Tibial artery (tissue), 4 donors: ENCODE measurements at places on chromosomes 7 and 10.

GRCh38 chr10:88541116-88541626 is 41.9 kb downstream of the RNLS start:
- no peak overlapping the region for H3K4me3 ChIP-seq
- H3K36me3 ChIP-seq = no peaks in the 10 kb centered on the region
- no peaks in the 10 kb centered on the region for H3K27me3 ChIP-seq
- DNase-seq = no peak
- peaks cover 16% of the 10 kb centered on the region for H3K4me1 ChIP-seq

- no peak overlapping the region for H3K4me3 ChIP-seq
- no peak for DNase-seq
- no peaks in the 10 kb centered on the region for H3K27me3 ChIP-seq
- H3K36me3 ChIP-seq = no peaks in the 10 kb centered on the region
Observed at GRCh38 chr10:83941189-83941588, 198.1 kb upstream of the GHITM start.

GRCh38 chr10:97590748-97591495 is 1.4 kb downstream of the C10orf62 start:
- peaks cover 23% of the 10 kb centered on the region for H3K4me1 ChIP-seq
- no peak overlapping the region for H3K27ac ChIP-seq
- no peaks in the 10 kb centered on the region for H3K36me3 ChIP-seq
- DNase-seq = no peak
- H3K27me3 ChIP-seq = no peaks in the 10 kb centered on the region

GRCh38 chr7:2522780-2523433 is 3.3 kb downstream of the LFNG start:
- no peak for DNase-seq
- H3K4me1 ChIP-seq = peaks cover 78% of the 10 kb centered on the region
- H3K36me3 ChIP-seq = peaks cover 7% of the 10 kb centered on the region
- H3K27ac ChIP-seq = no peak overlapping the region
- peak overlapping the region; percentile 63 for H3K4me3 ChIP-seq
- H3K27me3 ChIP-seq = no peaks in the 10 kb centered on the region

- peak; percentile 53 for DNase-seq
- no peaks in the 10 kb centered on the region for H3K27me3 ChIP-seq
- H3K36me3 ChIP-seq = peaks cover 19% of the 10 kb centered on the region
- no peak overlapping the region for H3K27ac ChIP-seq
- H3K4me3 ChIP-seq = no peak overlapping the region
- peaks cover 17% of the 10 kb centered on the region for H3K4me1 ChIP-seq
Observed at GRCh38 chr10:98417973-98418664, 3.1 kb upstream of the PYROXD2 start.

DNA sequence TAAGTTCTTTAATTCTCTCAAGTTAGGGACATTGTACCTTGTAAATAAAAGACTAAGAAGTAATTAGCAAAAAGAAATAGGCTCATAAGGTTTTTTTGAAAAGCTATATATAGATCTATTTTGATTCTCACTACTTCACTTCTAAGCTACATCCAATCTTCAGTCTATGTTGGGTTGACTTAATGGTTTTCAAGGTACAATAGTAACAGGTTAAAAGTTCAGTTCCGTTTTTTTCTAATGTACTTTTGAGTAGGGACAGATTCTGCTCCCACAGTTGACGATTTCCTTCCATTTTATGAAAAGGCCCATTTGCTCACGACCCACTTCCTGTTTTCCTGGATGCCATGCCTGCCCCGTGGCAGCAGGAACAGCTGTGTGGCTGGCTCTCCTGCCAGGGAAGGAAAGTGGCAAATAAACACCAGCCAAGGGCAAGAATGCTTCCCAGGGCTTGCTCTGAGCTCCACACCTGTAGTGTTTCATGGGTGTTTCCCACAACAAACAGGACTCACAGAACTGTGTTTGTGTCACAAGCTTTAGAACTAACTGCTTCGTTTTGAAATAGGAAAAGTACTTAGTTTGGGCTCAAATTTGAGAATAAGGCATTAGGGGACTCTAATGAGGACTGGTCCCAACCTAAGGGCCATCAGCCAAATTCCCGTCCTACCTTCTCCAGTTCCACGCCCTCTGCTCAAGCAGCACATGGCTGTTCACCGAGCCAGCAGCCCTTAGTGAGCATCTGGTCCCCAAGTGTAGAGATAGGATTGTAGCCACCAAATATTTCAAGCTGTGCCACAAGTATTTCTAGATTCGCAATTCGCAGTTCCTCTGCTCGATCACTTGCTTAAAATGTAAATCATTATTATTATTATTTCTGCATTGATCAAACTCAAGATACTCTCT is 240.7 kb downstream of the COBL start:
- no peak overlapping the region for H3K4me3 ChIP-seq
- H3K36me3 ChIP-seq = no peaks in the 10 kb centered on the region
- no peaks in the 10 kb centered on the region for H3K4me1 ChIP-seq
- no peaks in the 10 kb centered on the region for H3K27me3 ChIP-seq
- H3K27ac ChIP-seq = no peak overlapping the region

DNA sequence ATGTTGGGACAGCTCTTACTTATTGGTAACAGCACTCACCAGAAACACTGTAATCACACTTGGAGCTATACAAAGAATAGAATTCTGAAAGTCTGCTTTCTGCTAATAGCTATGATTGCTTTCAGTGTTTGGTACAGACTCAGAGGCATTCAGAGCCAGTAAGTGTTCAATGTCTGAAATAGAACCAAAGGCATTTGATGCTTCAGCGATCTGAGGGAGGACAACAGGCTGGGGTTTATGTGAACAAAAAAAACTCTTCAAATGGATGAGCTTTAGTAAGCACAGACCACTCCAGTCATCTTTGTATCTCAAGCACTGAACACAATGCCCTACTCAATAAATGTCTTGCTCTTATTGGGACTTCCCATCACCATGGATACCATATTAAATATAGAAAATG is 322.8 kb upstream of the GRM3 start:
- no peak overlapping the region for H3K27ac ChIP-seq
- no peaks in the 10 kb centered on the region for H3K36me3 ChIP-seq
- no peaks in the 10 kb centered on the region for H3K4me1 ChIP-seq
- H3K4me3 ChIP-seq = no peak overlapping the region
- DNase-seq = no peak
- no peaks in the 10 kb centered on the region for H3K27me3 ChIP-seq

GRCh38 chr7:121278120-121279021 is 50.4 kb upstream of the WNT16 start:
- no peak for DNase-seq
- no peak overlapping the region for H3K27ac ChIP-seq
- H3K27me3 ChIP-seq = no peaks in the 10 kb centered on the region
- H3K4me3 ChIP-seq = no peak overlapping the region
- H3K4me1 ChIP-seq = peaks cover 12% of the 10 kb centered on the region
- H3K36me3 ChIP-seq = peaks cover 7% of the 10 kb centered on the region

DNA sequence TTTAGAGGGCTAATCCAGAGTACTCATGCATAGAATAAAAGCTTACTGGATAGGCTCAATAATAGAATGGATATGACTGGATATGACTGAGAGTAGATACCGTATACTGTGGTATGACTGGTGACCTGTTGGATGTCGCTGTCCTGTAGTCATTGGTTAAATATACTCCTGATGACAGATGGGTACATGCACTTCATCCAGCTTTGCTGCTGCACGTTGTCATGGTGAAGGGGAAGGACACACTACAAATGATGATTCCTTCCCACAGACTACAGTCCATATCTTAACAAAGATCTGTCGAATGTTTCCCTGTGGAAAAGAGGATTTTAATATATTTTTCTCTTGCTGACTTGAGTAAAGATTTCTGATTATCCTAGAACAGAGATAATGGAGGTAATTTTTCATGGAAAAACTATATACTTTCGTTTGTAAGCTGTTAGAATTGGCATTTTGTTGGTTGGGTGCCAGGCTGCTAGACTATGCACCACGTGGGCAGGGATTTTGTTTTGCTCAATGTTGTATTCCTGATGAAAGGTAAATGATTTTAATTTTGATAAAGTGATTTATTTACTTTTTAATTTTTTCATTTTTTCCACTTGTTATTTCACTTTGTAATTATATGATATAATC is 97.3 kb downstream of the PPP1R9A start:
- no peaks in the 10 kb centered on the region for H3K27me3 ChIP-seq
- no peaks in the 10 kb centered on the region for H3K36me3 ChIP-seq
- no peaks in the 10 kb centered on the region for H3K4me1 ChIP-seq
- no peak overlapping the region for H3K27ac ChIP-seq
- H3K4me3 ChIP-seq = no peak overlapping the region

DNA sequence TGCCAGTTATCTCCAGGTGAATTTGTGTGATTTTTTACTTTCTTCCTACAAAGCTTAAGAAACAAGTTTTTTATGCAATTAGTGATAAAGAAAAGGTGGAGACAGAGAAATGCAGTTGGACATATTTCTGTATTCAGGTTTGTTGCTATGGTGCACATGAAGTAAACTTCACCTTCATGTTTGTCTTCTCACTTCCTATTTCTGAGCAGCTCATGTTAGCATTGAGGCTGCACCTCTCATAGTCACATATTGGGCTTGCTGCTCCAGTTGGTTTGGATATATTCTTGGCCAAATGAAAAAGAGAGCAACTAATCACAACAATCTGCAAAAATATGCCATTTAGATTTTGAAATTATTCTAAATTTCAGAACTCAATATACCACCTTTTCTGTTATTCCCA is 475.6 kb upstream of the ZWINT start:
- H3K27me3 ChIP-seq = no peaks in the 10 kb centered on the region
- no peaks in the 10 kb centered on the region for H3K4me1 ChIP-seq
- no peaks in the 10 kb centered on the region for H3K36me3 ChIP-seq
- H3K4me3 ChIP-seq = no peak overlapping the region

DNA sequence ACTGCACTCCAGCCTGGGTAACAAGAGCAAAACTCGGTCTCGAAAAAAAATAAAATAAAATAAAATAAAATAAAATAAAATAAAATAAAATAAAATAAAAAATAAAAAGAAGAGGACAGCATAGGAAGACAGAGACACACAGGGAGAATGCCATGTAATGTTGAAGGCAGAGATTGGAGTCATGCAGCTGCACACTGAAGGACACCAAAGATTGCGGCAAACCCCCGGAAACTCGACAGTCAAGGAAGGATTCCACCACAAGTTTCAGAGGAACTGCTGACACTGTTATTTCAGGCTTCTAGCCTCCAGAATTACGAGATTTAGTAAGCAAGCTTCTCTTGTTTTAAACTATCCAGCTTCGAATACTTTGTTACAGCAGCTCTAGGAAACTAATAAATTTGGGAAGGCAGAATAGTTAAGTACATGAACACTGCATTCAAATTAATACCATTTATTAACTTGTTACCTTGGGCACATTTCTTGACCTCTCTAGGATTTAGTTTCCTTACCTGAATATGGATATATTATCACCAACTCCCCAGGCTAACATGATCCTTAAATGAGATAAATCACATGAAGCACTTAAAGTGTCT is 9.5 kb downstream of the CPED1 start:
- peak; percentile 50 for DNase-seq
- no peaks in the 10 kb centered on the region for H3K36me3 ChIP-seq
- no peaks in the 10 kb centered on the region for H3K27me3 ChIP-seq
- H3K4me3 ChIP-seq = no peak overlapping the region
- peak overlapping the region; percentile 89 for H3K27ac ChIP-seq

GRCh38 chr10:48671914-48672595 is 12.6 kb upstream of the WDFY4 start:
- H3K27ac ChIP-seq = no peak overlapping the region
- H3K4me1 ChIP-seq = no peaks in the 10 kb centered on the region
- H3K27me3 ChIP-seq = no peaks in the 10 kb centered on the region
- no peaks in the 10 kb centered on the region for H3K36me3 ChIP-seq

GRCh38 chr10:109928475-109928891 is 5.2 kb upstream of the XPNPEP1 start:
- H3K36me3 ChIP-seq = no peaks in the 10 kb centered on the region
- H3K4me1 ChIP-seq = no peaks in the 10 kb centered on the region
- DNase-seq = no peak
- no peaks in the 10 kb centered on the region for H3K27me3 ChIP-seq

DNA sequence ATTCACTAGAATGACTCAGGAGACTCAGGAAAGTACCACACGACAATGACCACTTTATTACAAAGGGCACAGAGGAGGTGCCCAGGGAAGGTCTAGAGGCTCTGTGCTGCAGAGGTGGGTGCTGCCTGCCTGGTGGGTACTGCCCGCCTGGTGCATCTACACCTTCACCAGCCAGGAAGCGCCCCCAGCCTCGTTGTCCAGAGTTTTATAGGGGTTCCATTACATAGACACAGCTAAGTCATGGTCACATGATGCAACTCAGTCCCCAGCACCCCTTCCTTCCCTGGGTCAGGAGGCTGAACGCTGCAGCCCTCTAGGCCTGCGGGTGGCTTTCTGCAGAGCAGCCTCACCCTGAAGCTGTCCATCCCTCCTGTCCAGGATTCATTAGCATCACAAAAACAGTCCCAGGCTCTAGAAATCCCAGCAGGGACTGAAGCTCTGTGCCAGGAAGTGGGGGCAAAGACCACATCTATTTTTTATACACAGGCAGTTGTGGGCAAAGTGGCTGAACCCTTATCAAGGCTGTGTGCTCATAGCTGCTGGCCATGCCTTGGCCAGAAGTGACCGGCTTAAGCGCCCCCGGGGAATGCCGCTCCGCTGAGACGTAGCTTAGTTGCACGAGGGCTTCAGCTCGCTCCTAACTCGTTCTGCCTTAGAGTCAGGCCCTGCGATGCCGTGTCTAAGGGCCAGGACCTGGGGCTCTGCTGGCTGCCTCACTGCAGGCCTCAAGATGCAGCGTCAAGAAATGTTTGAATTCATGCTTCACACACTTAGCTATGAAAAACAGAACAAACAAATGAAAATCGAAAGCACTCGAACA is 219.0 kb downstream of the GLRX3 start:
- H3K27ac ChIP-seq = no peak overlapping the region
- H3K4me1 ChIP-seq = no peaks in the 10 kb centered on the region
- peak; percentile 25 for DNase-seq
- H3K27me3 ChIP-seq = no peaks in the 10 kb centered on the region
- no peak overlapping the region for H3K4me3 ChIP-seq
- H3K36me3 ChIP-seq = no peaks in the 10 kb centered on the region

DNA sequence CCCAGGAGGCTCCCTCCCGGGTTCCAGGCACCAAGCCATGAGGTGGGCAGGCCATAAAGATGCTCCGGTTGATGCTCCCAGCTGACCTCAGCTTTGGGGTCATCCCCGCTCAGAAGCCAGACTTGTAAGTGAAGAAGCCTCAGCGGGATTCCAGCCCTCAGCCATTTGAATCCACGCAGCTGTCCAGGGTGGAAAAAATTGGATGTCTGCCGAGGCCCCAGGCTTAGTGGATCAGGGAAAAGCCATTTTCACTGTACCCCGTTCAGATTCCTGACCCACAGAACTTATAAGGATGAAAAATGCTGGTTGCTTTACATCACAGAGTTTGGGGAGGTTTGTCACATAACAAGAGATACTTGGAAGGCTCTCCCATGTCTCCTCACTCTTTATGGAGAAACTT is 49.2 kb upstream of the CPN1 start:
- H3K27me3 ChIP-seq = no peaks in the 10 kb centered on the region
- H3K4me3 ChIP-seq = no peak overlapping the region
- H3K27ac ChIP-seq = no peak overlapping the region
- no peaks in the 10 kb centered on the region for H3K4me1 ChIP-seq

GRCh38 chr7:124843336-124843735 is 77.7 kb upstream of the GPR37 start:
- H3K27me3 ChIP-seq = no peaks in the 10 kb centered on the region
- H3K27ac ChIP-seq = no peak overlapping the region
- no peak overlapping the region for H3K4me3 ChIP-seq
- no peaks in the 10 kb centered on the region for H3K4me1 ChIP-seq
- no peak for DNase-seq
- H3K36me3 ChIP-seq = peaks cover 5% of the 10 kb centered on the region

- no peak for DNase-seq
- no peaks in the 10 kb centered on the region for H3K36me3 ChIP-seq
- no peak overlapping the region for H3K27ac ChIP-seq
- H3K4me3 ChIP-seq = no peak overlapping the region
- H3K27me3 ChIP-seq = peaks cover 22% of the 10 kb centered on the region
- no peaks in the 10 kb centered on the region for H3K4me1 ChIP-seq
Observed at GRCh38 chr10:121680879-121681655, 82.8 kb upstream of the FGFR2 start.
